Fibroblast of gingiva (primary cell): ENCODE measurements at places on chromosomes 7 and 10.

DNA sequence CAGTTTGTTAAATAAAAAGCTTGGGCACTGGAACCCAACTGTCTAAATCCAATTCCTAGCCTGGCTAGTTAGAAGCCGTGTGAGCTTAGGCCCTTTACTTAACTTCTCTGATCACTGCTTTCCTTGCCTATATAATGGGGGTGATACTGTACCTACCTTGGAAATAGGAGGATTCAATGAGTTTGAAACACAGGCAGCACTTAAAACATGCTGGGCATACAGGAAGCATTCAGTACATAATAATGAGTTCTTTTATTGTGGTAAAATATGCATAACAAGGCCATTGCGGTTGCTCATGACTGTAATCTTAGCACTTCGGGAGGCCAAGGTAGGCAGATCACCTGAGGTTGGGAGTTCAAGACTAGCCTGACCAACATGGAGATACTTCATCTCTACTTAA, 47.4 kb upstream of the SEPHS1 start:
- DNase-seq: no peak

- DNase-seq: peak; percentile 25
Observed at GRCh38 chr10:128210215-128211063, 84.2 kb upstream of the MKI67 start.

- no peak for DNase-seq
Observed at GRCh38 chr7:77942431-77942830, 143.9 kb downstream of the PHTF2 start.

GRCh38 chr10:119940487-119940886, 48.0 kb downstream of the SEC23IP start:
- DNase-seq: no peak

- DNase-seq: no peak
Observed at GRCh38 chr7:78620920-78621319, 822.3 kb downstream of the PHTF2 start.

- DNase-seq: no peak
Observed at GRCh38 chr10:58014436-58014835, 253.3 kb downstream of the IPMK start.

DNA sequence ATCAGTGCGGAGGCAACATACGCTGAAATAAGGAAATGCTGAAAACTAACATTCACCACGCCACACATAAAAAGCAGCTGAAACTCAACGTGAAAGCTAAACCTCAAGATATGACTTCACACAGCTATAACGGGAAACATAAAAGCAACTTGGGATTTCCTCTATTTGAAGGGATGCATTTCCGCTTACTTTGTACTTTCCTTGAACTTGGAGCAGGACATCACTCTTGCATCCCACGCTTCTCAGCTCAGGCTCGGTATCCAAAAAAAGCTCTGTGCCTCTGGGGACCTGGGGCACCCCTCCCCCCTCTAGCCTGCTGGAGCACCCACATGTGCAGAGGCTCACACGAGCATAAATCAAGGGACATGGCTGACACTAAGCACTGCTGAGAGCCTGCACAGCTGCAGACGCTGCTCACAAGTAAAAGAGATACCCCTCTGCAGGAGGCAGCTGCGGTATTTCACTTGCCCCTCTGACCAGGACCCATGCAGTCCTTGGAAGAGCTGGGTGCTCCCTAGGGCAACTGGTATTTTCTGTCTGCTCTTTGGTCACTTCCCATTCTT, 34.2 kb downstream of the PARD3 start:
- DNase-seq: no peak

DNA sequence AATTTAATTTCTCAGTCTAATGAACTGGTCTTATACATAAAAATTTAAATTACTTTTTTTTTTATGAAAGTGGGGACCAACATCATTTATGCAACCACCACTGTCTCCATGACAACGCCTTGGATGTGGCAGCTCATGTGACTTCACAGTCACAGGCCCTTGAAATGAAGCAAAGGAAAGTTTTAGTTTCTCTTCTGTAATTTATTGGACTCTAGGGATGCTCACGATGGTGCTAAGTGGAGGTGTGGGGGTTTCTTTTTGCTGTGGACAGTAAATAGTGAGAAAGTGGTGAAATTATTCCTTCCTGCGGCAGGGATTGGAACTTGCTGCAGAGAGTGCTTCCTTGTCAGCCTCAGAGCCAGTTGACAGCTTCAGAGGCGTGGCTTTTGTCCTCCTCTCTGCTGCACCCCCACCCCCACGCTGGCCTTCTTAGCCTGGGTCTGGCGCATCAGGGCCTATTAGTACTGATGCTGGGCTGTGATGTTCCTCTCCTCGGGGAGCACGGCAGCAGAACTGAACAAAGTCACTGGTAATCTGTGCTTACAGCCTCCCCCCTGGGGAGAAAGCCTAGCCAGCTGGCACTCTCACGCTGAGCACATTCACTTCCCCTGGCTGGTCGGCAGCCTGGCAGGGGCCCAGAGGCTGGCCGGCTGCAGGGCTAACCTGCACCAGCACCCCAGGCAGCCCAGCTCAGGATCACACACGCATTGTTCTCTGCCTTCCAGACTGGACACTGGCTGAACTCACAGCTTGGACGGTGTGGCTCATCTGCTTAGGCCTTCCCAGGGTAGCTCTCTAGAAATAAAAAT, 517.5 kb upstream of the GALNT17 start:
- peak; percentile 48 for DNase-seq
